ENCODE measurements at places on chromosomes 7 and 10. TPM values are rescaled to one million over a fixed set of nuclear protein-coding genes. Genes with fewer than 3 reads are reported as not detected.

The BMPR1A gene
- 61.8 TPM for total RNA-seq

The CCL24 gene
- not detected for total RNA-seq

The GHRHR gene
- not detected for total RNA-seq

The THSD7A gene
- total RNA-seq: 0.83 TPM

The PTPN20 gene
- total RNA-seq: 0.33 TPM

The HTR5A gene
- not detected for total RNA-seq

The SPDYE16 gene
- total RNA-seq: 0.17 TPM

The CTAGE6 gene
- 0.17 TPM for total RNA-seq

The DYDC1 gene
- not detected for total RNA-seq

The PAX4 gene
- total RNA-seq: not detected

The OR6V1 gene
- not detected for total RNA-seq
